ENCODE measurements at places on chromosomes 5 and 9. TPM values are rescaled to one million over a fixed set of nuclear protein-coding genes. Genes with fewer than 3 reads are reported as not detected.

Gene CLTA
- total RNA-seq = 432 TPM

Gene IL9
- not detected for total RNA-seq

Gene PTGES
- total RNA-seq = 1.0 TPM

- DNase-seq = peak; percentile 53
Observed at GRCh38 chr5:37757980-37758582, 81.8 kb downstream of the GDNF start.

DNA sequence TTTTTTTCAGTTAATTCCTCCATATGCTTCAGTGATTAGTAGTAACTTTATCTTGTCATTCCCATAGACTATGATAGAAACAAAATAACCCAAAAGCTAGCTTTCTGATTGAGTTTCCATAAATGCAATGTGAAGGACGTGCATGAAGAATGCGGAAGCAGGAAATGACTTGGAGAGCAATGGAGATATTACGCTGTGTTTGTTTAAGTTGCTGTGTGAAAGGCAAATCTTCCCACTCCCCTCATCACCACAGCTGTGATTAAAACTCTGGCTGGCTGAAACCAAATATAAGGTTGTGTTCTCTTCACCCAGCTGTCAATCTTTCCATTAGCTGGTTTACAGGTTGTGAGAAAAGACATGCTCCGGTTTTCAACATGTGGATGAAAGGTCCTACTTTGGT lies 83.9 kb downstream of the NR2F1-AS1 start:
- DNase-seq = no peak

DNA sequence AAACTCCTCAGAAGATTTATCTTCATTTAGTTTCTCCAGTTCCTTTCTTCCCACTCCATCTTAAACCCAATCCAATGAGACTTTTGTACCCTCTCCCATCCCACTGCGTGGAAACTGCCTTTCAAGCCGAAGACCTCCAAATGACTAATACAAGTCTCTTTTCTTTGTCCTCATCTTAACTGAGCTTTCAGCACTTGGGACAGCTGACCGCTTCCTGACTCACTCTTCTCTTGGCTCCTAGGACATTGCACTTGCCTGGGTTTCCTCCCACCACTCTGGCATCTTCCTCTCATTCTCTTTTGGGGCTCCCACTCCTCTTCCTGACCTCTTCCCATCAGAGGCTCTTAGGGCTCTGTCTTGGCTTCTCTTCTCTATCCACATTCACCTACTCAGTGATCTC lies 243.7 kb downstream of the HSPA4 start:
- DNase-seq = peak; percentile 19

- DNase-seq = peak; percentile 60
Observed at GRCh38 chr9:84839541-84839940, 170.0 kb downstream of the NTRK2 start.

DNA sequence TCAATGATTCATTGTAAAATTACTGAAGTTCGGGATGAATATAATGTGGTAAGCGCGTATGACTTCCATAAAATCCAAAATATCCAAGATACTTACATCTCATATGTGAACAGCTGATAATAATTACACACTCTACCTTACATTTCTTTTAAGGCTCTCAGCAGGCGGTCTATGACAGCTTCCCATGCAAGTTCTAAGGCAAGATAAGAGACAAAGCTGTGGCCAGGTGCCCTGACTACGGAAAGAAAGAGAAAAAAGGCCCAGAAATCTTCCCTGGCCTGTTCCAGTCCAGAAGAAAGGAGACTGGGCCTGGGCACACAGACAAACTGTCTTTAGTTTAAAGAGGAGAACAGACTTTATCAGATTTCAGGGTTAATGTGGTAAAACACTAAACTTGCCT lies 69.1 kb downstream of the ARSB start:
- no peak for DNase-seq
